ENCODE measurements at places on chromosomes 1 and 21.

GRCh38 chr21:14968029-14968428 is 96.8 kb downstream of the NRIP1 start:
- no peak for DNase-seq

GRCh38 chr21:14589855-14590563 is 43.9 kb upstream of the SAMSN1 start:
- no peak for DNase-seq

DNA sequence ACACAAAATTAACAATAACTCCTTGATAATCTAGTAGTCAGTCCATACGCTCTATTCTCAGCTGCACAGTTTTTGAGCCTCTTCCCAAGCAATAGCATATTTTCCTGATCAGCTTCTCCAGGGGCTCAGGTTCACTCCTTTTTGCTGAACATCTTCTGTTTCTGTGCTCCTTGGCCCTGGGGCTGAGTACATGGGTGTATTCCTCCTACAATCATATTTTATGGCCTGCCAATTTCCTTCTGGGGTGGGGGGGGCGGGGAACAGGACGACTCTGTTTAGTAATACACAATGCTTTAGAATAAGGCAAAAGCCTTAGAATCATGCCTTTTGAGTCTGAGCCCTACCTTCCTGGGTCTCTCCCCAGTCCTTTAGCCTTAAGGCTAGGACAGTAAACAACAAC is 8.5 kb downstream of the CLDN19 start:
- DNase-seq, result no peak

DNA sequence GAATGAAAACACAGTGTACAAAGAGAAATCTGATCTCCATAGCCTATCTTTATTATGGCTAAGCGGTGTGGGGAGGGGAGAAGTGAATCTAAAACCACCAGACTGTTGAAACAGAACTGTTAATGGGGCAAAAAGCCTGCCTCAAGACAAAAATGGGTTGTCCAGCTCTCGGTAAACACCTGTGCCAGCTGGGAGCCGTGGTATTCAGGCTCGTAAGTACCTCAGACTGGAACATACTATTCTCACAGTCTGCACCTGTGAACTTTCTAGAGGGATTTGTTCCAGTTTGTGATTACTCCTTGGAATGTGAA is 42.7 kb upstream of the ATP1A1 start:
- no peak for DNase-seq

GRCh38 chr1:152517237-152517811 is 3.0 kb downstream of the CRCT1 start:
- no peak for DNase-seq

DNA sequence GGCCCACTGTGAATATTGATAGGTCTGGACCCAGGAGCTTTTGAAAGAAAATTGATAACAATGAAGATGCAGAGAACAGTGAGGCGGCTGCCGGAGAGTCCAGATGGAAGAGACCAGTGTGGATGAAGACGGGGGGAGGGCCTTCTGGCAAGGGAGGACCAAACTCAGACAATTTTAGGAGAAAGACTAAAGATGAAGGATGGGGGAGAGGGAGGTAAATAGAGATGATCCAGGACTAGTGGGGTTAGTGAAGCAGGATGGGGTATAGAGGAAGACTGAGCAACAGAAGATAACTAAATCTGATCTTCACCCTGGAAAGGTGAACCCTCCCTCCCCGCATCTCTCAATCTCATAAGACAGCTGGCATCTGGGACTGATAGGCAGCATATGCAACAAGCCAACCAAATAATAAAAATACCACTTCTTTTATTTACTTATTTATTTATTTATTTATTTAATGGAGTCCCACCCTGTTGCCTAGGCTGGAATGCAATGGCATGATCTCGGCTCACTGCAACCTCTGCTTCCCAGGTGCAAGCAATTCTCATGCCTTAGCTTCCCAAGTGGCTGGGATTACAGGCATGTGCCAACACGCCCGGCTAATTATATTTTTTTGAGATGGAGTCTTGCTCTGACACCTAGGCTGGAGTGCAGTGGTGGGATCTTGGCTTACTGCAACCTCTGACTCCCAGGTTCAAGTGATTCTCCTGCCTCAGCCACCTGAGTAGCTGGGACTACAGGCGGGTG is 10.5 kb downstream of the EIF3I start:
- DNase-seq, result no peak

DNA sequence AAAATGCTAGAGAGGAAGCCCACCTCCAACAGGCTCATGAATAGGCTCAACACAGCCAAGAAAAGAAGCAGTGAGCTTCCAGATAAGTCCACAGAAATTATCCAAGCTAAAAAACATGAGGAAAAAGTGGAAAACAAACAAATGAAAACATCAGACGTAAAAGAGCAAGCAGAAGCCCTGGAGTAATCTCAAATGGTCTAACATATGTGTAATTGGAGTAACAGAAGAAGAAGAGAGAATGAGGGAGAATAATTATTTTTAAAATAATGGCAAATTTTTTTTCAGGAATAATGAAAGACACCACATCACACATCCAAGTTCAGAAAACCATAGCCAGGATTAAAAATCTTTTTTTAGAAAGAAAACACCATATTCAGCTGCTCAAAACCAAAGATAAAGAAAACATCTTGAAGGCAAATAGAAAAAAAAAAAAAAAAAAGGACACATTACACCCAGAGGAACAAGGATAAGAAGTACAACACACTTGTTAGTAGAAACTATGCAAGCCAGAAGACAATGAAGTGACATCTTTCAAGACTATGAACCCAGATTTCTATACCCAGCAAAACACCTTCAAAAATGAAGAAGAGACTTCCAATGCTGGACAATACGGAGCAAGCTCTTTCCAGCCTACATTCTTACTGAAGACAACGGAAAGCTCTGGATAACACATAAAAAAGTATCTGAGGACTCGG is 10.6 kb upstream of the SUMO3 start:
- no peak for DNase-seq

DNA sequence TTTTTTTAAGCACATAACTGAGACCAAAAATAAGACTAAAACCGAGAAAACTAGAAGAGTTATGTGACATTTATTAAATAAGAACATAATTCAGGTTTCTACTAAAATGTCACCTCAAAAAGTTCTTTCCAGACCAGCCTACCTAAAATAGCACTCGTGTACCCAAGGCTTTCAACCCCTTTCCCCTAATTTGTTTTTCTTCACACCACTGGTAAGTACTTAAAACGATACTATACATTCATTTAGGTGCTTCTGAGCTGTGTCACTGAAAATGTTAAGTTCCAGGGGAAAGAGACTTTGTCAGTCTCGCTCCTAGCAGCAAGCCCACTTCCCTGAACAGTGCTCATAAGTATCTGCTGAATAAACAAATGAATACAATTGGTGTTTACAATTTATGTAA is 6.8 kb downstream of the RRAGC start:
- DNase-seq, result no peak

DNA sequence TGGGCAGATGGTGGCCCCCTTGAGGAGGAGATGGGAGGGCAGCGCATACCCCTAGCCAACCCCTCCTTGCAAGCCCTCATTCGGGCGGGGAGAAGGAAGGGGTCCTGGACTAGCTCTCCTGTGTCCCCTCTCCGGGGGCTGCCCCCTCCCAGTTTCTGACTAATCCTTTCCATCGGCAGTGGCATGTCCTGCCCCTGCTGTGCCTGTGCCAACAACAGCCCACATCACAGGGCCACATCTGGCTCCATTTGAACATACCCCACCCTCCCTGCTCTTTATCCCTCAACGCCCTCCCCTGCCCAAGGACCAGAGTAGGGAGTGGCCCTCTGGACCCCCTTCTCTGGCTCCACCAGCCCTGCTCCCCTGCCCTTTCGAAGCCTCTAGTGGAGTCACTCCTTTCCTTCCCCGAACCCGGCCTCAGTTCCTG is 11.0 kb upstream of the LMNA start:
- DNase-seq, result no peak

DNA sequence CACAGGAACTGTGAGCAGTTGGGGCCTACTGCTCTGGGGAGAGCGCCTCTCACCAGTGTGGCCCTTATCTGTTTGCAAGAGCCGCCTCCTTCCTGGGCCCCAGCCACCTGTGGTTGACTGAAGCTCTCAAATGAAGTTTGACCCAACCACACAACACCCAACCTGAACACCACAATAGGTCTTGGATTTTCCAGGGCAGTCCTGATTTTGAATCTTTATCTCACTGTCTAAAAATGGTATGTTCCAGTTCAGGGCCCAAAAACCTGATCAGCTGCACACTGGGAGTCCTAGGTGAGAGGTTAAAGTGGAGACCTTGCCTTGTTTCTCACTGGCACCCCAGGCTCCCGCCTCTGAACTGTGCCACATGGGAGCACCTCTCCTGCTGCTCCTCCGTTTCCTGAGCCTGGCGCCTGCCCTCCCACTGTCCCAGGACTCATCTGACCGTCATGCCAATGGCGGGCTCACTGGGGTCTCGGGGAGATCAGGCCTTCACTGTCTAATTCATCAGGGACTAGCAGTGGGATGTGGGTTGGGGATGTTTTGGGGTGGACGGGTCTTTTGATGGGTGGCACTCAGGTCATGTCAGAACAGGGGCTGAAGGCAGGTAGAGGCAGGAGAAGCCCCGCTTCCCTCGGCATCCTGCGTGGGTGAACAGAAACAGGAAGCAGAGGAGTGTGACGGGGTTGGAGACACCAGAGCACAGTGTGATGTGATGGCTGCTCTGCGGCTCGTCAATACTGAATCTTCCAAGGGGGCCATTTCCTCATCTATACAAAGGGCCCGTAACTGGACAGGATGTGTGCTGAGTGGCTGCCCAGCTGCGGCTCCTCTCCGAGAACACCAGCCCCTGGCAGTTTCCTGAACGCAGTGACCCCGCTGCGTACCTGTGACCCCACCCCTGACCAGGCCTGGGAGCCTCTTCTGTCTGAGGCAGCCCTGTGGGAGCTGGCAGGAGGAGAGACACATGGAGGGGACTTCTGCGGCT is 59.6 kb upstream of the ITPKB start:
- peak; percentile 27 for DNase-seq

- no peak for DNase-seq
These were observed 322.1 kb upstream of the TMPRSS15 start for GRCh38 chr21:18725653-18726052.

- DNase-seq, result no peak
These were observed 20.2 kb downstream of the LDLRAP1 start for GRCh38 chr1:25563330-25564215.

DNA sequence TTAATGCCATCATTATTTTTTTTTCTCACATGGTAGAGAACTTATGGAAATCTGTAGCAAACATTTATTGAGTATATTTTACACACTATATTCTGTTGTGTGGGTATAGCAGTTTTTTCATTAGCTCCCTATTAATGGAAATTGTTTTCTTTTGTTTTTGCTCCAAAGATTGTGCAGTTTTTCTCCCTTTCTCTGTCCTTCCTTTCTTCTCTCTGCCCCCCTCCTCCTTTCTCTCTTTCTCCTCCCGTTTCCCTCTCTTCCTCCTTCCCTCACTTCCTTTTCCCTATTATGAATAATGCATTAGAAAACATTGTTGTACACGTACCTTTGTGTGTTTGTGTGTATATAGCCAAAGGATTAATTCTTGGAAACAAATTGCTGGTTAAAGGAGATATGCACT is 20.6 kb downstream of the CDC73 start:
- DNase-seq, result no peak

DNA sequence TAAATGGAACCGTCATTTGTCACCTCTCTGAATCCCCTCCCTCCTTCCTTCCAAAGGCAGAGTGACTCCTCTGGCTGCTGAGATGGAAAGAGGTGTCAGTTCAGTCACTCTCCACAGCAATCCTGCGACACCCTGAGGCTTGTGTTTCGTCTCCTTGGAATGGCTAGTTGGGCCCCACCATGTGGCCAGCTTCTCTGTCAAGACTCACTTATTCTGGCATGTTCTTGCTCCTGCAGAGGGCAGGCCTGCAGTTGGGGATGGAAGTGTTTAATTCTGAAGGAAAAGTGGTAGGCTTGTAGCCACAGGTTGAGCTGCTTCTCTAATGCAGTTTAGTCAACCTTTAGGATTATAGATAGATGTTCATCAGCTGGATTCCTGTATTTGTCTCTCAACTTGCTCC is 149.6 kb downstream of the LMO4 start:
- no peak for DNase-seq

GRCh38 chr1:65165269-65165993 is 17.4 kb downstream of the AK4 start:
- DNase-seq, result no peak

- no peak for DNase-seq
These were observed at the start of gene SAMD11 for GRCh38 chr1:923131-923990. Gene SAMD11 (plus strand): TSS chr1:923923. CDS start chr1:924432, 509 bp downstream.

DNA sequence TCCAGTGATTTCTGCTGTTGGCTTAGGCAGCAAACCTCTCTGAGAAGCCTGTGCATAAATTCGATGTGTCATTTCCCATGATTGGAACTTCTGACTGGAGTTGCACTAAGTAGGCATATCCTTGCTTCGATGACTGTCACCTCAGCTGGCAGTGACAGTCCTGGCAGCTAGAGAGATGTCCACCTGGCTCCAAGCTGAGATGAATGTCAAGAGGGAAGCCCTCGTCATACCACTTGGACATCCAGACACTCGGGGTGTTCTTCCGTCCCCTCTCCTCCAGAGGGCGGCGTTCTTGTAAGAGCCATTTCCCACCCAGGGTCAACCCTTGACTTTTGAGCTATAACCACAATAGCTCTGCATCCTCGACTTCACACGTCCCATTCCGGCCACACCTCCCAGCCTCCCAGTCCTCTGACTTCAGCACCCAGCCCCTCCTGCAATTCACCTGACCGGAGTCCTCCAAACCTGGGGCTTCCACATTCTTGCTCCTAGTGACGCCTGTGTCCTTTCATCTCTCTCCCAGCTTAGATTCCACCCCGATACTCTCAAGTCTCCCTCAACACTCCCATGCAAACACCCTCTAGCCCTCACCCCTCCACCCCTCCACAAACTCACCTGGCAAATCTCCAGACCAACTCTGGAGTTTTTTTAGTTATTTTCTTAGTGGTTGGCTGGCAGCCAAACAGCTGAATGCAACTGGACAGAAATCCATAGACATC is 17.3 kb downstream of the CA6 start:
- DNase-seq, result no peak

DNA sequence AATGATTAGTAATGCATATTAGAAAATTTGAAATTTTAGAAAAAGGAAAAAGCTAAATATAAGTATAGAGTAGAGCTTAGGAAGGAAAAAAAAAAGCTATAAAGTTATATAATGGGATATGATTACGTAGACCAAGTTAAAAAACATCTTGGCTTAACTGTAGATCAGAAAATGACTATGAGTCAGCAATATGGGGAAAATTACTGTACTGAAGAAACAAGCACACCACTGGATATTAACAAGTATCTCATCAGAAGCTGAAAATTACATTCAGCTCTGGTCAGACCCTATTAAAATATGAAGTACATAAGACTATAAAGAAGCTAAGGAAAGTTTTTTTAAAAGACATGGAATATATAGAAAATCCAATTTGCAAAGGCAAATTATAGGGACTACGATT is 19.5 kb downstream of the DNAJC8 start:
- no peak for DNase-seq
